ENCODE measurements at places on chromosomes 2 and 18.

DNA sequence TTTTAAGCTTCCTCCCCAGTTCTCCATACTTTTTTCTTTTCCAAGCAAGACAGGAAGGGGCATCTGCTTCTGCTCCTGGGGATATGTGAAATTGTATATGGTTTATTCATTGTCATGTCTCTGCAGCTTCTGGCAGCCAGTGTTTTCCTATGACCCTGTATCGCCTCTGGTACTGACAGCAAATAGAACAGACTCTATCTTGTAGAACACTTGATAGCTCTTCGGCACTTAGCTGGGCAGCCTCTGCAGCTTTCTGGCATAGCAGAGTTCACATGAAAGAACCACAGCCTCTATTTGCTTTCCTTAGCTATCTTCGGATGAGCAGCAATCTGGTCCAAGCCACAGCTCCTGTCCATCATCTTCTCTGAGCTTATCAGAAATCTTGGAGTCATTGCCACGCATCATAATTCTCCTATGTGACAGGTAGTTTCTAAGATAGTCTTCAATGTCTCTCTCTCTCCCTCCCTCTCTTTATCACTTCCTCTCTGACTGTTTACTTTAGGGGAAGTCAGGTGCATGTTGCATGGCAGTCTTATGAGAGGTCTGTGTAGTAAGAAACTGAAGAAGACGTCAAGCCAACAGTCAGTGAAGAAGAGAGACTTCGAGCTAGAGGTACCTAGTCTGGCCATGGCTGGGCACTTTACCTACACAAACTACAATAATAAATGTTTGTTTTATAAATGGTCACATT, 627.7 kb upstream of the CDH2 start:
- no peak for DNase-seq

- DNase-seq = no peak
Measured at GRCh38 chr2:80019571-80020460, 284.7 kb downstream of the LRRTM1 start.

- no peak for DNase-seq
Measured at GRCh38 chr18:12842459-12843380, 41.3 kb downstream of the PTPN2 start.

DNA sequence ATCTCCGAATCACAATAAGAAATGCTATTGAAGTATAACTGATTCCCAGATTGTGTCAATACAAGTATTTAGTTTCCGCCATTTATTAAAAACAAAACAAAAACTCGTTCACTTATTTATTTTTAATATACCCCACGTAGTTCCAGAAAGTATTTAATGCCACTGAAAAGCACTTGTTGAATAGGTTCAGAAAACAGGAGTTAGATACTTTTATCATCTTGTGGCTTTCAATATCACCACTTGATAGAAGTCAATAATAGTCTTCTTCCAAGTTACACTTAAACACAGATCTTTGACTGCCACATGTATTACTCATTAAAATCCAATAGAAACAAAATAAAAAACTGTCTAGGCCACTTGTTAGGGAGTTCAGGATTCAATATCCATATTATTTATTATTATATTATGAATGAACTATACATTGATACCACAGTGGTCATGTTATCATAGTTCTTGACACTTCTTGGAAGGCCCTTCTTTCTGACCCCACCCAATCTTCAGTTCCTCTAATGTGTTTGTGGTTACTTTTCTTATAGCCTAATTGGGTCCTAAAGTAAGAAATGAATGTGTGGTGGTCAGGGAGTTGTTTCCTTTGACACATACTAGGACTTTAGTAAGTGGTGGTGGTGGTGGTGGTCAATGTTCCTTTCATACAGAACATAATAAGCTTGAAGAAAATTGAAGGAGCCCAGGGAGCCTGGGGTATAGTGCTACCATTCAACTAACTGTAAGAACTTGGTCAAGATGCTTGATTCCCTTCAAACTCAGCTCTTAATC, 221.3 kb upstream of the ITGA4 start:
- DNase-seq = no peak

- peak; percentile 30 for DNase-seq
Measured at GRCh38 chr18:79784965-79785770, 12.6 kb upstream of the KCNG2 start.

DNA sequence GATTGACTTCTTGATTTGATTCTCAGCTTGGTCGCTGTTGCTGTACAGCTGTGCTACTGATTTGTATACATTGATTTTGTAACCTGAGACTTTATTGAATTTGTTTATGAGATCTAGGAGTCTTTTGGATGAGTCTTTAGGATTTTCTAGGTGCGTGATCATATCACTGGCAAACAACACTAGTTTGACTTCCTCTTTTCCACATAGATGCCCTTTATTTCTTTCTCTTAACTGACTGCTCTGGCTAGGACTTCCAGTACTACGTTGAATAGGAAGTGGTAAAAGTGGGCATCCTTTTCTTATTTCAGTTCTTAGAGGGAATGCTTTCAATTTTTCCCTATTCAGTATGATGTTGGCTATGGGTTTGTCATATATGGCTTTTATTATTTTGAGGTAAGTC, 101.3 kb downstream of the OSBPL1A start:
- DNase-seq = no peak

DNA sequence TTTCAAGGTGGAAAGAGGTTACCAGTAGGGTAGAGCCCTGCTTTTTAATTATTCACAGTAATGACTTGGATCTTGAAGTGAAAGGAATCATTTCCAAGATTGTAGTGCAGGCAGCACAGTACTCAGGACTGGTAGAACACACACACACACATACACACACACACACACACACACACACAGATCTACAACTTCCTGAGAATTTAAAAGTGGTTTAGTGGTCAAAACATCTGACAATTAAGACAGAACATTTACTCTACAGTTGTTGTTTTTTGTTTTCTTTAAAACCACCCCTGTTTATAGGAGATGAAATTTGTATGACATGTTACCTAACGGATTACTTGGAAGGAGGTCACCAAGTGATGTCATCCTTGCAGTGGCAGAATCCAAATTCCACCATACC, 146.7 kb upstream of the VRK2 start:
- DNase-seq = no peak

DNA sequence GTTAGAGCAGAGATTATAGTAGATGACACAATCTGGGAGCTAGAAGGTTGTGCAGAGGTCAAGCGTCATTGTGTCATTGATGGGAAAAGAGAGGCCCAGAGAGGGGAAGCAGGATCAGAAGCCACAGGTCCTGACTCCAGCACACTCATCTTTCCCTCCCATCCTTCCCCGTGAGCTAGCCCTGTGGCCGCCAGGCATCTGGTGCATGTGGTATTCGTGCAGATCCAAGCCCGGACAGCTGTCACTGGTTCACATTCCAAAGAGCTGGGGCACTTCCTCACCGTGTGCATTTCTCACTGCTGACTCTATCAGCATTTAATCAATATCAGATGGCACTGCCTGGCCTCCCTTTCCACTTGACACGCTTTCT, 94.1 kb upstream of the THOC1 start:
- peak; percentile 100 for DNase-seq

GRCh38 chr2:116810071-116810470, 1004.4 kb upstream of the DDX18 start:
- DNase-seq = peak; percentile 22

DNA sequence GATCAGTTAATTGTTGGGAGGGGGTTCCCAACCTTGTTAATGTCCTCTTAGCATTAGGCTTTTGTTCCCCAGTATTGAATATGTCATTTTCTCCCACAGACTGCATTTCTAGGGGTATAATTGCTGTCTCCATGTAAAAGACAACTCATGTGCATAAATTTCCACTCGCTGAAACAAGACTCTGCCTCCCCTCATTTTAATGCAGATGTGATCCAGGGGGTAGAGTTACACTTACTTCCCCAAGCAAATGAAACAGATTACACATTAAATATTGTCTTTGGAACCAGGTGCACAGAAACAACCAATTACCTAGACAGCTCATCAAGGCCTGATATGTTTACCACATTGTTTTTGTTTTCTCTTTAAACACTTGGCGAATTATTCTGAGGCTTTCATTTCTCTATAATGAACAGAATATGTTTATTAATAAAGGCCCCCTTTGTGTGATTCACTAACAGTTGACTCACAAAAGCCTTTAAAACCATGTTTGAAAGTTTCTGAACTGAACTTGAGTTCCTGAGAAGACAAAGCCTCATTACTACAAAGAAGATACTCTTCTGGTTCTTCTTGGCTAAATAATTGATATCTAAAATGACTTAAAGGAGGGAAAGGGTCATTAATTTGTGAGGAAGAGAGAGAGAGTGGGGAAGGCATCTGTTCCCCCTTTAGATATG, 15.0 kb upstream of the ACVR1 start:
- no peak for DNase-seq

DNA sequence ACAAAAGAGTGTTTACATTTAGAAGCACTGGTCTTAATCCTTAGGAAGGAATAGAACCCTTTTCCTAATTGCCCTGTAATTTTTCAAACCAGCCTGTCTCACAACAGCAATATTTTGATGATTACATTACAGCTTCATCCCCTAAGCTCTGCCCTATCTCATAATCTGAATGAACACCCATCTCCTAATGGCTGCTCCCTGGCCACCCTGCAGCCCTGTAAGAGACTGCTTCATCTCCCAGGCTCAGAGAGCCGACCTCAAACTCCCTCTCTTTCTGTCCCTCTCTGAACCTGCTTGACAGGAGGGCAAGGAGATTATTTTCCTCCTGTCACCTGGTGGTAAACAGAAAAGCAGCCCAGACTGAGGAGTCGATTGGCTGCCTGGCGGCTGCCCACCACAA, 107.8 kb downstream of the MAIP1 start:
- no peak for DNase-seq

DNA sequence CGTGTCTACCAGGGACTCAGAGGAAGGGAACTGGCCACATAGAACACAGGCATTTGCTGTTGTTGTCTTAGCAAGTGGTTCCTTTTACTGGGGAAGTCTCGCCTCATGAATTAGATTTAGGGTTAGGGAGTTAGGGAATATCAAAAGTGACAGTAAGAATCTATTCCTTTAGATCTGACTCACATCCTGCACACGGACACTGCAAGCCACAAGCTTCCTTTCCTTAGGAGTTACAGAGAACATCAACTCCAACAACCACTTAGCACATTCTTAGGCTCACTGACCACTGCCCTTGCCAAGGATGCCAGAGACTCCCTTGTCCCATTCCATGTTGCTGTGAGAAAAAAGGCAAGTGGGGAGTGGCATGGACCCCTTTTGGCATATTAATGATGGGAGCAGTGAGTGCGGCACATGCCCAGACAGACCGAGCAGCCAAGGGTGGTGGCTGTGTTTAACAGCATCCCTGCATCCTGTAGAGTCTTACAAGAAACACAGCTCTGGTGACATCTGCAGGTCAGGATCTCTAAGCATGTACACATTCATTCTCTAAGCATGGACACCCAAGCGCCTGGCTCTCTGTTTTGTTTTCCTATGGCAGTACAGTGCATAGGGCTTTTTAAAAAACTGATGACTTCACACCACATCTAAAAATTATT, 745.6 kb upstream of the RAB6C start:
- peak; percentile 41 for DNase-seq

- peak; percentile 6 for DNase-seq
Measured at GRCh38 chr2:210167227-210167626, 4.0 kb downstream of the KANSL1L start.

GRCh38 chr2:226674123-226674522, 125.5 kb downstream of the IRS1 start:
- DNase-seq = no peak

DNA sequence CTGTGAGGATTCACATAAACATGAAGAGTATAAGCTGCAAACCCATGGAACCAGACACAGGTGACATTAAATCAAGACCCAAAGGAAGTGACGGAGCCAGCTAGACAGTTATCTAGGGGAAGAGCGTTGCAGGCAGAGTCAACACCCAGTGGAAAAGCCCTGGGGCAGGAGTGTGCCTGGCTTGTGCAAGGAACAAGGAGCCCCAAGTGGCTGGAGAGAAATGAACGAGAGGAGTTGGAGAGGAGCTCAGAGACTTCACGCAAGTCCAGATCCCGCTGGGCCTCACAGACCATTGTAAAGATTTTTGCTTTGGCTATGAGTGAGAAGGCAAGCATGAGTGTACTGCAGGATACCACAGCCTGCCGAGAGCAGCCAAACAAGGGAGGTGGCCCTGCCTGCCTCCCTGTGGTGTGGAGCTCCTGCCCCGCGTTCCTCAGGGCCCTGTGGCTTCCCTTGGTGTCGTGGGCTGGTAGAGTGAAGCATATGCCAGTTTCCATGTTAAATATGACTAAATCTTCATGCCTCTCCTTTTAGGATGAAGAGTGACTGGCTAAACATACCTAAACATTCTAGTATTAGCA, 88.2 kb downstream of the SP3 start:
- DNase-seq = no peak

DNA sequence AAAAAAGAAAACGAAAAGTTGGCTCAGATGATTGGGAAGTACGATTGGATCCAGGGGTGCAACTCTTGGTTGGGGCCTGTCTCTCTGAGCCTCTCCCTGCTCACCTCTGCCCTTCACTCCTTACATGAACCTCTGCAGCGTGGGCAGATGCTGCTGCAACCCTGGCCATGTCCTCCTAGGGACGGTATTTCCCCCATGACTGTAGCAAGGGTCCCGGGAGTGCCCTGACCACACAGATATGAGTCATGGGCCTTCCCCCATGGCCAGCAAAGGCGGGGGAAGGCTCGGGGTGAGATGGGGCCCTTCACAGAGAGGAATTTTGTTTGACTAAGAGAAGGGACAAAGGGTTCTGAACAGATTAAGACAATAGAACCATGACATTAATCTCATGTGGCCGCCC, 129.0 kb downstream of the NCK2 start:
- peak; percentile 77 for DNase-seq

- DNase-seq = no peak
Measured at GRCh38 chr2:135815269-135815668, 21.7 kb downstream of the LCT start.

DNA sequence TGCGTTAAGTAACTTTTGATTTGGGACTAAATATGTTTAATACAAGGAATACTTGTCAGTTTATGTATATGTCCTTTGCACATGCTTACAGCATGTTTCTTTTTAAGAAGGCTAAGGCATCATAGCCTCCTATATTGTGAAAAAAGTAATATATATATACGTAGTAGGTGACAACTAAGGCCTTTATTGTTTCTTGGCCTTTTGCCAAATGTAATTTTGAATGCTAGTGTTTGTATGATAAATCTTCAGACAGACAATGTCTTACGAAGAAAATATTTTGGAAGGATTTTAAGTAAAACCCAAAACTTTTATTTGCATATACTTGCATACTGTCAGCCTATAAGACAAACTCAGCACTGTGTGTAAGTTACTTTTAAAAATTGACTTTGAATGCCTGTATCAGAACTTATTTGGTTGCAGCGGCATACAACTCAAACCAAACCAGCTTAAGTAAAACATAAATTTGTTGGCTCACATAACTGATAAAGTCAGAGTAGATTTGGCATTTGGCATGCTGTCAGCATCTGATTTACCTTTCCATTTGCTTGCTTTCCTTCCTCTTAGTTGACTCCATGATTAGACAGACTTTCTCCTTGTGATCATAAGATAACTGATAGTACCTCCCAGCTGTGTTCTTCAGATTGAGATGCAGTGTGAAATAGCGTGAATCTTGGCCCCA, 24.4 kb downstream of the UBE2E3 start:
- DNase-seq = no peak

- DNase-seq = no peak
Measured at GRCh38 chr2:44680983-44681531, 260.4 kb upstream of the SIX3 start.

- DNase-seq = no peak
Measured at GRCh38 chr18:58758606-58759005, 87.3 kb downstream of the MALT1 start.
